ENCODE measurements at places on chromosomes 6 and 20. TPM values are rescaled to one million over a fixed set of nuclear protein-coding genes. Genes with fewer than 3 reads are reported as not detected.

Gene ISM1
- total RNA-seq, result not detected

Gene FNDC1
- under 0.01 TPM for total RNA-seq

Gene LYRM4
- 17.8 TPM for total RNA-seq

Gene GUCA1A
- not detected for total RNA-seq

Gene BACH2
- total RNA-seq, result 0.30 TPM

Gene MOG
- total RNA-seq, result not detected

Gene PLCB4
- total RNA-seq, result 1.6 TPM

Gene VGLL2
- total RNA-seq, result not detected

Gene SIRPG
- not detected for total RNA-seq

Gene HMGCLL1
- total RNA-seq, result not detected

Gene HLA-DRA
- total RNA-seq, result not detected

Gene CALHM4
- 0.46 TPM for total RNA-seq

Gene ZNF831
- not detected for total RNA-seq

Gene NR2E1
- not detected for total RNA-seq

Gene NRN1
- total RNA-seq, result 20.8 TPM

Gene WFDC10B
- total RNA-seq, result not detected

Gene MAVS
- total RNA-seq, result 12.0 TPM

Gene BPIFA1
- total RNA-seq, result not detected

Gene JPH2
- total RNA-seq, result under 0.01 TPM

Gene PPP1R16B
- total RNA-seq, result 54.9 TPM

Gene MAS1
- total RNA-seq, result not detected

Gene MATN4
- not detected for total RNA-seq

Gene C20orf173
- not detected for total RNA-seq

Gene BMP7
- not detected for total RNA-seq

Gene FLOT1
- total RNA-seq, result 64.0 TPM

All from epithelial cell of umbilical artery (primary cell).